Stimulated activated CD8-positive, alpha-beta memory T cell treated with anti-CD3 and anti-CD28 coated beads, Interleukin-2, amount 100 ng/mL, for 1 hour (primary cell): ENCODE measurements at places on chromosomes 2 and 18.

DNA sequence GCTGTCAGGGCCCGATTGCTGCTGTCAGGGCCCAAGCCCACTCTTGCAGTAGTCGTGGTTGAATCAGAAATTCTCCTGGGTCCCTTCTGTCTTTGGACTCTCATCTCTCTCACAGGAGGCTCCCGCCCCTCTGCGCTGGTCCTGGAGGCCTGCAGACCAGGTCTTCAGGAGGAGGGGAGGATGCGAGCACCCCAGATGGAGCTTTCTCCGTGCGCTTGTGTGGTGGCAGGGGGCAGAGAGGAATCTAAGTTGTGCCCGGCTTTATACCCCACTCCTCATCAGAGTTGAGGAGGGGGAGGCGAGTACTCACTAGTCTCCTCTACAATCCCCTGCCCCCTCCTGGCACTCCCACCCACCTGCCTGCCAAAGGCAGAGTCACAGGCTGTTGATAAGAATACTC lies 10.4 kb downstream of the EN1 start:
- no peak for DNase-seq

- no peak for DNase-seq
Measured at GRCh38 chr18:10566390-10566789, 40.6 kb downstream of the NAPG start.

- DNase-seq = no peak
Measured at GRCh38 chr2:67322353-67323001, 74.7 kb upstream of the ETAA1 start.

DNA sequence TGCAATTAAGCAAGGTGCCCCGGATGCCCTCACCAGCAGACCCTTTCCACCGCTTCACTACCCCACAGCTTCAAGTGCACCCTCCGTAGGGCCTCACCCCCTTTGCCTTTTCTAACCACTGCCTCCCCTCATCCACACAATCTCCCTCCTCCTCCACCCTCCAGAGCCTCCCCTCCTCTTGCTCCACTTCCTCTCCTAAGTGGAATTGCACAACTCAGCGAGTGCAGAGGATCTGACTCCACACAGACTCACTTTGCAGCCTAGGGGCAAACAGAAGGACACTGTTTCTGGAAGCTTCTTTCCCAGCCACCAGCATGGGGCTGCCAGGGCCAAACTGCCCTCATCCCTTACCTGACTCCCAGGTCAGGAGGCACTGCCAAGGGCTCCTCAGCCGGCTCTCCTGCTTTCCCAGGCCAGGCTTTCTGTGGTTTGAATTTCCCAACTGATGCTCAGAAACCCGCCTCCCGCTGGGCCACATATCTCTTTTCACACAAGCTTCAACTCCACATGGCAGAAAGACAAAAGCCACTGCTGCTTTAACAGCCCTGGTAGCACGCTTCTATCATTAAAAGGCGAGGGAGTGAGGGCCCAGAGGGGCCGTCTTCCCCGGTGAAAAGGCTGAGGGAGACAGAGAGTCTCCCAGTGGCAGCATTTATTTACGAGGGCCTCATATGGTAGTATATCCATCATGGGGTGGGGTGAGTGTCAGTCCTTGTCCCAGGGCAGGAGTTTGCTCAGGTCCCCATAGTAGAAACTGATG lies 74.7 kb upstream of the MGAT4A start:
- no peak for DNase-seq

DNA sequence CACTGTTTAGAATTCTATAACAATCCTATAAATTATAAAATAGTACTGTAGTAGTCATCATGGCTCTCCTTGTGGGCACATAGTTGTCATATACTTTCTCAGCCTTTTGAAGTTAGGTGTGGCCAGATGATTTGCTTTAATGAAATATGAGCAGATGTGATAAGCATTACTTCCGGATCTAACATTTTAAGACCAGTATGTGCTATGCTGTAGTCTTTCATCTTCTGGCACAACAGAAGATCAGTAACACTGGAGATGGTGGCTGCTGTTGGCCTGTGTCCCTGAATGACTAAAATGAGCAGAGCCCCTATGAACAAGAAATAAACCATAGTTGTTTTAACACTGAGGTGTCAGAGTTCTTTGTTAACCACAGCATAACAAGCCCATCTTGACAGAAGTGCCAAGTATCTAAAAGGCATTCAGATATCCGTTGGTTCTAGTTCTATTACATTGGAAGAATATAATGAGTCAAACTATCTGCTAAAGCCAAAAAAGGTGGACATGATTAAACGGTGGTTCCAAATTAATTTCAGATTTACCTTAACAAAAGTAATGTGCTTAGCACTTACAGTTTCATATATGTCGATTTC lies 6.3 kb downstream of the MEX3C start:
- no peak for DNase-seq

DNA sequence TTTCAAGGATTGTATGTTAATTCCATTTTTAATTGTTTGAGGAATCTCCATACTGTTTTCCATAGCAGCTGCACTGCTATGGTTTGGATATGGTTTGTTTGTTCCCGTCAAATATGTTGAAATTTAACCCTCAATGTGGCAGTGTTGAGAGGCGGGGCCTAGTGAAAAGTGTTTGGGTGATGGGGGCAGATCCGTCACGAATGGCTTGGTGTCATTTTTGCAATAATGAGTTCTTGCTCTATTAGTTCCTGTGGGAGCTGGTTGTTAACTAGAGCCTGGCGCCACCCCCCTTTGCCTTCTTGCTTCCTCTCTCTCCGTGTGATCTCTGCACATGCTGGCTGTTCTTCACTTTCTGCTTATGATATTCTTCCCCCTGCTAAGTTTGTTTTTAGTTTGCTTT lies 71.4 kb upstream of the LDLRAD4 start:
- no peak for DNase-seq

- DNase-seq = peak; percentile 57
Measured at GRCh38 chr2:231425811-231426703, 30.5 kb downstream of the B3GNT7 start.

GRCh38 chr2:185188656-185189055 lies 549.9 kb upstream of the FSIP2 start:
- DNase-seq = no peak

GRCh38 chr2:211129798-211130197 lies 573.4 kb downstream of the CPS1 start:
- no peak for DNase-seq

DNA sequence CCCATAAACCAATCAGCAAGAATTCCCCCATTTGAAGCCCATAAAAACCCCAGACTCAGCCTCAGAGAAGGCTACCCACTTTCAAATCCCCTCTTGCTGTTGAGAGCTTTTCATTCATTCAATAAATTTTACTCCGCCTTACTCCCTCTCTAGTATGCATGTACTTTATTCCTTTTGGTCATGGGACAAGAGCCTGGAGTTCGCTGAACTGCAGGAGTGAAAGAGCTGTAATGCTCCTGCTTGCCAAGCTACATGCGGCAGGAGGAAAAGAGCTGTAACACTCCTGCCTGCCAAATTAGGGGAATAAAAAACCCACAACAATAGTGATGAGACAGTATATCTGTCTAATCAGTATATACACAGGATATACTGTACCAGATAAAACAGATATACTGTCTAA lies 1261.7 kb downstream of the LRP1B start:
- no peak for DNase-seq

- DNase-seq = no peak
Measured at GRCh38 chr2:3254442-3254941, 123.1 kb downstream of the EIPR1 start.

DNA sequence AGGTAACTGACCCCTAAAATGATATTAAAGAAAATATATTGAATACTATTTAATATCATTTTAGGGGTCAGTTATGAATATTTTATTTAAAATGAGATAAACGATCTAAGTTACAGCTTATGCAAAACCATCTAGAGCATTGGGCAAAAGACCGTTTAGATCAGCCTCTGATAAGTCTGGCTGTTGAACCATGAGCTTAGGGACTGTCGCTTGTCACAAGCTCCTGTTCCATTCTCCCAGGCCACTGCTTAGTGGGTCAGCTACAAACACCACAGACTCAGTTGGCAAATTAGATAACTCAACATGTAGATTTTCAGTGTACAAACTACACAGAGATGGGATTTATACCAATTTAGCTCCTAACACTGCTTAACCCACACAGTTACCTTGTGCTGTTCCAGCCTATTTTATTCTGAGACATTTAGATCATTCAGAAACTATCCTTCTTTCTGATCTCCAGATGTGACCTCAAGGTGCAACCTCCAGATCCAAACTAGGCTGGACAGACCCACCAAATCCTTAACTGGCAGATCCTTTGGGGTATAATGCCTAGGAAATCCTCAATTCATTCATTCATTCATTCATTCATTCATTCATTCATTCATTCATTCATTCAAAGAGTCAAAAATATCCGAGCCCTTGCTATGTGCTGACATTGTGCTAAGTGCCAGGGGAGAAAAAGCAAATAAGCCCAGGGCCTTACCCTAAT lies 82.8 kb downstream of the HRH4 start:
- DNase-seq = no peak

GRCh38 chr2:148721520-148721931 lies 77.0 kb downstream of the EPC2 start:
- DNase-seq = no peak

DNA sequence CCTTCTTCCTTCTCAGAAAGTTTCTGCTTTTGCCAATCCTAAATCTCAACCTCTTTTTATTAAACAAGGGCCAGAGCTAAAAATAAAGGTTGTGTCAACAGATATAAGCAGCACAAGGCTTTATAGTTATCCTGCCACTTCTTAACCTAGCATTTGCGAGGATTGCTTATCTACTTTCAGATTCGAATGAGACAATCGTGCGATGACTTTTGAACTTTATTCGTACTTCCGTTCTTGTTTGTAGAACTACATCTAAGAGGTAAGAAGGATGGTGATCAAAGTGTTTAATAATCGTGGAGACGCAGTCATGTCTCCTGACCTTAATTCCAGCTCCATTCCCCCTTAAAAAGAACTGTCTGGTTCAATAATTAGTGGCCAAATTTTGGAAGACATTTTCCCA lies 578.6 kb downstream of the PIK3C3 start:
- no peak for DNase-seq

- no peak for DNase-seq
Measured at GRCh38 chr2:709138-709765, 32.0 kb upstream of the TMEM18 start.

DNA sequence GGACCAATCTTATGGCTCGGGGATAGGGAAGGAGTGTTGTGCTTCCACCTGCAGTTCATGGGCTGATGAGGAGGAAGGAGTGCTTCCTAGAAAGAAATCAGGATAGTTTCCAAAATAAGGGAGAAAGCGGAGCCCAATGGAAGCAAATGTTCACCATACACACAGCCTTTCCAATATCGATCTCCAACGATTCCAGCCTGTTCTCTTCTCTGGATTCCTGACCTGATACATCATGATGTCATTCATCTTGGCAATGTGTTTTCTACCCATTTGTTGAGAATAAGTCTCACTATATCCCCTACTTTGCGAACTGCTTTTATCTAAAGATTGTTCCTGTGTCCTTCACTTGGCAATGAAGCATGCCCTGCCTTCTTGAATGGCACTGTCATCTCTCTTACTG lies 205.3 kb upstream of the SIX2 start:
- DNase-seq = no peak

GRCh38 chr2:64989982-64990614 lies 899 bp downstream of the SLC1A4 start:
- no peak for DNase-seq
